Upper lobe of right lung (tissue), 1 donor: ENCODE measurements at places on chromosomes 13 and 19.
A peak's percentile ranks its signal among the peaks of the same experiment; 100 is the strongest.

DNA sequence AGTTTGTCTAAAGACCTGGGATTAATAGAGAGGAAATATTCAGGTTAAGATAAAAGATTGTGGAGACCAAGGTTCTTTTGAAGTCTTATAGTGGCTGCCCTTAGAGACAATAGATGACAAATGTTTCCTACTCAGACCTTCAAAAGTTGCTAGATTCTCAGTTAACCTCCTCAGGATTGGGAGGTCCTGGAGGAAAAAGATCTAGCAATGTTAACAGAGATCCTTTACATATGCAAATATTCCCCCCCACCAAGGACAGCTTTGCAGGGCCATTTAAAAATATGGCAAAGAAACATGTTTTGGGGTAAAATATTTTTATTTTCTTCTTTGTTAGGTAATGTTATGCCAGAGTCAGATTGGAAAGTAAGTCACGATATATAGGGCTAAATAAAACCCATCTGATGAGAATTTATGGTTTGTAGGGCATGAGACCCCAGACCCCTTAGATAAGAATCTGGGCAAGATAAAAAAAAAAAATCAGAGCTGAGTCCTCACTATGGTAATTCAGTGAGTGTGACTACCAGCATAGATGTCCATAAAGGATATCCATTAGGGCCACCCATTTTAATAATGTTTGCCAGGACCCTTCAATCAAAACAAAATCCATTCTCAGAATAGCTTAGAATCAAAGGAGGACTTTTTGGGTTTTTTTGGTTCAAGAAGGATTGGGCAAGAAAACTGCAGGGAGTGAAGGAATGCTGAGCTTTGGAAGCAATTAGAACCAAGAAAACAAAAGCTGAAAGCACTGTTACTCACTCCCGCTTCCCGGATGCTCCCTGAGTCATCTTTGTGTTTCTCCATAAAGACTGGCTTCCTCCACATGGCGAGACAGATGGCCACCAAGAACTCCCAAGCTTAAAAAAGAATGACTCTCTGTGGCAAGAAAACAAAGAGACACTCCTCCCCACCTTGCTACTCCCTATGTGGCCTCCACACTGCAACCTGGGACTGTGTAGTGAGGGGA is 28.2 kb downstream of the VSTM1 start:
- DNase-seq: no peak

GRCh38 chr19:11345122-11345803 is 805 bp downstream of the TMEM205 start:
- no peak for DNase-seq

- no peak for DNase-seq
Observed at GRCh38 chr13:96771486-96772367, 222.5 kb downstream of the OXGR1 start.

DNA sequence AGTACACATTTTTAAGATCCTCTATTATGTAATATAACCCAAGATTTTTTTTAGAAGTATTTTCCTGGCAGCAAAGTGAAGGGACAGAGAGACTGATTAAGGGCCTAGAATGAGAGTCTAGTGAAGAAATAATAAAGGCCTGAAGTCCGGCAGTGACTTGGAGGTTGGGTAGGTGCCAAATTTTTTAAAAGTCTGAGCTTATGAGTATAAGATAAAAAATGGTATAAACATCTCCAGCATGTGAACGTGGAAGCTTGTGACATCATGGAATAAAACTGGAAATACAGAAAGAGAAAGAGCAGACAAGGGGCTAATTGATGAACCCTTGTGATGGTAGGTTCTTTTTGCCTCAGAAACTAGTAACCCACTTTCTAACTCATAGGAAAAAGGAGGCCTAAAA is 174.6 kb downstream of the SUCLA2 start:
- DNase-seq: no peak

GRCh38 chr13:111950697-111951096 is 116.3 kb upstream of the SOX1 start:
- no peak for DNase-seq

DNA sequence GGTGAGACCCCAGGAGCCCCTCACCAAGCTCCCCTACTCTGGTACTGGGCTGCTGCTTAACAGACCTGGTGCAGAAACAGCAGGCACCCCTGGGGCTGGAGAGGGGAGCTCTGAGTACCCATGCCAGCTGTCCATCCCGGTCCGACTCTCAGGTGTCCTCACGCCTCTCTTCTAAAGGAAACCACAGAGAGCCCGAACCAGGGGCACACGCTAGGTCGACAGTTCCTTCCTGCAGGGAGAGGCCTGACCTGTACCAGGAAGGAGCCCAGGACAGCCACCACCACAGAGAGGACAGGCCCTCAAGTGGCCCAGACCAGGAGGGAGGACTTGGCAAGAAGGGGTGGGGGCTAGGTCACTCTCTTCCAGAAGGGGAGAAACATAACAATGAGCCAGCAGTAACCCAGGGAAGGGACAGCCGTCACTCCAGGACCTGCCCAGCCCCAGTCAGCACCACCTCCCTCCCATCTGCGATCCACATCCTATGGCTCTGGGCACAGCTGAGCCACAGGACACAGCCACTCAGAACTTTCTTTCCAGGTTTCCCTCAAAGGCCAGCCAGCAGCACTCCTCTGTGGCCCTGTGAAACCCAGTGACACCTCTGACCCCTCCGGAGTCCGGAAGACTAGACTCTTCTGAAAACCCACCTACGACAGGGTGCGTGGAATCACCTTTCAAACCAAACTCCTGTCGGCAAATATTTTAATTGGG is 13.0 kb upstream of the SLC35E1 start:
- no peak for DNase-seq

DNA sequence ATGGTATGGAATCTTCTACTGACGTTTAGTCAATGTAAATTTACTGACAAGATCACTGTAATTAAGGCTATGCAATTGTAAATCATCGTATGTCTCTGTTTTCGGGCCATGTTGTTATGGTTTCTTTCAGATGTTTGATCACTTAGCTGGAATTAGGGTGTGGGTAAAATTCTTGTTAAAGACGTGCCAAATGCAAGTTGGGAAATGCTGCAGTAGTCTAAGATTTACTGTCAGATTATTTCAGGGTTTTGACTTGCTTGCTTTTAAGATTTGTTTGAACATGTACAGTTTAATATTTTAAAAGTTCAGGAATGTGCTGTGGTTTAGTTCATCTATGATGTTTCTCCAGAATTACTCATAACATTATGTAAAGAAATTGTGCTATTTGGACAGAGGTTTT is 10.8 kb downstream of the NDFIP2 start:
- no peak for DNase-seq

DNA sequence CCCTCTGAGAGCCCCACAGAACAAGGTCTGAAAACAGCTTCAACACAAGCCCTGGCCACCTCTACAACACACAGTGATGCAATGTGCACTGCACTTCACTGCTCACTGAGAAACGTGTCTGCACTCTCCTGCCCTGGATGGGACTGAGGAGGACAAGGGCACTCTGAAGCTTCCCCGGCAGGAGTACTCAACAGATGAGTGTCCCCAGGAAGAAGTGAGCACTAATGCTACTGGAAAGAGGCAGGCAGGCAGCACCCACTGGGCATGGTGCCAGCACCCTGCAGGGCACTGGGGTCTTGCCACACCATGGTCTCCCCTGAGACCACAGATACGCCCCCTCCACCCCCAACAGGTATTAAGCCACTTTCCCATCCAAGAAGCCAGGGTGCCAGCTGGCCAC is 17.7 kb upstream of the SLC35E1 start:
- no peak for DNase-seq

DNA sequence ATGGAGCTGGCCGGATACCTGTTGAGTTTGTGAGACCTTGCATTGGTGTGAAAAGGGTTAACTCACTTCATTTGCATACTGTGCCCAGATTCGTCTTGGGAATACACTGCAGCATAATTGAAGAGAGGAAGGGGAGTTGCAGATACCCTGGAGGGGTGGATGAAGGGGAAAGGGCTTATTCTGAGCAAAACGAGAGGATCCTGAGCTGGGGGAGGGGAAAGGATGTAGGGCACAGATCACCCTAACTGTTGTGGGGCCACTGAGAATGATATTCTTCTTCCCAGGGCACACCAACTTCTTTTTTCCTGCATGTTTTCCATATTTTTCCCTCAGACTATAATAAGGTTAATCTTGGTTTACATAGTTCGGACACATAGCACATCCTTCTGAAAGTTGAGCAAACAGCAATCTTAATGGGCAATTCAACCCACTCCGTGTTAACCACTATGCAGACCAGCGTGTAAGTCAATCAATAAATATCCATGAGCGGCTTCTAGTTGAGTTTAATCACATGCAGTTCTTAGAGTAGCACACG is 11.7 kb upstream of the PTPRS start:
- no peak for DNase-seq

- no peak for DNase-seq
Observed at GRCh38 chr19:38492181-38492813, 58.8 kb downstream of the RYR1 start.

GRCh38 chr13:40651866-40652587 is 14.4 kb downstream of the FOXO1 start:
- DNase-seq: no peak

GRCh38 chr19:51365211-51365964 is 800 bp downstream of the ETFB start:
- no peak for DNase-seq

- no peak for DNase-seq
Observed at GRCh38 chr13:21089830-21090229, 28.4 kb upstream of the LATS2 start.

GRCh38 chr13:100068133-100068931 is 20.6 kb upstream of the PCCA start:
- DNase-seq: no peak

GRCh38 chr13:112441226-112441625 is 65.1 kb downstream of the SPACA7 start:
- no peak for DNase-seq

DNA sequence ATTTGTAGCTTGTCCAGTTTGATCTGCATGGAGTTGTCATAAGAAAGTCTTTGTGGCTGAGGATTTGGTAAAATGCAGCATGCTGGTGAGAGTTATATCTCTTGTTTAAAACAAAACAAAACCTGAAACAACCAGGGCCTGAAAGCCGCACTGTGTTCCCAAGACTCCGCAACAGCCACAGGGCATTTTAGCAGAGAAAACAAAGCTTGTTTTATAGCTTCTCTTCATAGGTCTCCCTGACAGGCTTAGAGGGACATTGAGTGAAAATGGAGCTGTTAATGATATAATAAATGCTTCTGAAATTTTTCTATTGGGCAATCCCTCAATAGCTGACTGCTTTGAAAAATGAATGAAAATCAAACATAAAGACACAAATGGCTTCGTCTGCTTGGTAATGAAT is 148.7 kb upstream of the RNF113B start:
- DNase-seq: no peak

- DNase-seq: no peak
Observed at GRCh38 chr19:46845959-46846459, 4.6 kb downstream of the AP2S1 start.

- no peak for DNase-seq
Observed at GRCh38 chr13:97914540-97914939, 38.9 kb upstream of the IPO5 start.

DNA sequence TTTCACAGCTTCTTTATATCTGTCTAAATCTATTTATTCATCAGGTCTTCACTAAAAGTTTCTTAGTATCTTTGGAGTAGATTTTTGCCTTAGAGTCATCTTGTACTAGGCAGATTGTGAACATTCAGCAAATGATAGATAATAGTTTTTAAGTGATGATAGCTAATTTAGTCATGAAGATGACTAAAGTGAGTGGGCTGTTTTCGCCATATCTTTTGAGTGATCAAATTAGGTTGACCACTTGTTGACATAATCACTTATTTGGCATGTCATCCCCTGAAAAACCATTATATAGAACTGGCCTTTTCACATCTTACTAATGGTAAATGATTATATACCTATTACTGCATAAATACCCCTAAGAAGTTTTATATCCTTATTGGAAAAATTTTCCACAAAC is 999.2 kb downstream of the PCDH17 start:
- no peak for DNase-seq

- DNase-seq: no peak
Observed at GRCh38 chr13:79385694-79386093, 20.4 kb downstream of the RBM26 start.

GRCh38 chr19:51771376-51772130 is 10.6 kb downstream of the FPR2 start:
- no peak for DNase-seq

GRCh38 chr13:53191091-53191490 is 162.5 kb downstream of the OLFM4 start:
- no peak for DNase-seq

DNA sequence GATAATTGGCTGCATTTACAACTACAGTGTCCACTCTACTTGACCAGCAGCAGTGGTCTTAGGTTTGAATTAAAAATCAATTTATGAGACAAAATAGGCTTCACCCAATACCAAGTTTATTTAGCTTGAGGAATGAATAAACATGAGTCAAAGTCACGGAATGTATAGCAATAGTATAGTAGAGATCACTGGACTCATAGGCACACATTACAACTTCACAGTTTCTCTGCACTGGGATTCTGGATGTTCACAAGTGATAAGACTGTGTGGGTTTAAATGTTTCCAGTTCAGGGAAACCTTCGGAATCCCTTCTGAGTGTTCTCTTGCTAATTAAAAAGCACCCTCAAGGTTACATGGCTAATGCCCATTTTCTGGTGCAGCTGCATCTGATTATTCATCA is 1064.9 kb downstream of the SLITRK5 start:
- DNase-seq: no peak

GRCh38 chr19:6087074-6087571 is 23.2 kb downstream of the RFX2 start:
- peak; percentile 52 for DNase-seq

DNA sequence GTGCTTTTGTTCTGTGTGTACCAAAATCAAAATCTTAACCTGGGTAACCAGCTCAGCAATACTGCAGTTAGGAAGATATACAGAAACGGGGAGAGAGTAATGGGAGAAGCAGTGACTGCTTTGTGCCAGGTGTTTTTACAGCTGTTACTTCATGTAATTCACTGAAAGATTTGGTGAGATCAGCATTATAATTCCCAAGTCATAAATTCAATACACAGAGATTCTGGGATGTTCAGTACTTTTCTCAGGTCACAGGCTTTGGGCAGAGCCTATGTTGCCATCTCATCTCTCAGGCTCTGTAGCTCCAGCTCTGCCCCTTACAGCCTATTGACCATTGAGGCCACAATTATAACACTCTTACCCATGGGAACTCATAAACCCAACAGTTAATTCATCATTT is 138.5 kb downstream of the ZAR1L start:
- no peak for DNase-seq

DNA sequence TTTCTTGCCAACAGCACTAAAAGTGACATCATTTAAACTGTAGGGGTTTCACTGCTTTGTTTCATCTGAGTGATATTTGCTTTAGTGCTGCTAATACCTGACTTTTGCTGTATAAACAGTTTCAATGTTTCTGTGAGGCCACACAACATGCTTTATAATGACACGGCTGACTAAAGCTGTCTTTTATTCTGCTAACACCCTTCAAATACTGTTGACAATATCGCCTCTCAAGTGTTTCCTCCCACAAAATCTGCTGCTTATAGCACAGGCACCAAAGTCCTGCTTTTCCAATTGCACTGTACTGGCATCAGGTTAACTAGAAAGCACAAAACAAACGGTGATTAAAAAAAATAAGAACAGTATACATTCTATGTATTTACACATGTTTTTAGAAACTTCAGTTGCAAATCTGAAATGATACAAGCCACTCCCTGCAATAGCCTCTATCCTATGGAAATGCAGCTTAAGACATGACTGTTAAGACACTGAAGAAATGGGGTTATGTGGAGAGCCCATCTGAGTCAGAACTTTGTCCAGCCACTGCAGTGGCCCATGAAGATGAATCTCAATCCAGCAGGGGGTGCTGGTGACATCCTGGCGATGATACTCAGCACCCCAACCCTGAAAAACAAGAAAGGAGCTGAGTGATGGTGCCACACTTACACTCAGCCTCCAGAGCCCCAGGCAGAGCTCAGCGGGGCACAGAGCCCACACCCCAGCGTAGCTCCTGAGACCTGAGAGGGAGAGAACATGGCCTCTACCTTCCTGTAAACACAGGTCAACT is 29.4 kb downstream of the RFXAP start:
- DNase-seq: no peak
